ENCODE measurements at places on chromosomes 3 and 15. TPM values are rescaled to one million over a fixed set of nuclear protein-coding genes. Genes with fewer than 3 reads are reported as not detected.

DNA sequence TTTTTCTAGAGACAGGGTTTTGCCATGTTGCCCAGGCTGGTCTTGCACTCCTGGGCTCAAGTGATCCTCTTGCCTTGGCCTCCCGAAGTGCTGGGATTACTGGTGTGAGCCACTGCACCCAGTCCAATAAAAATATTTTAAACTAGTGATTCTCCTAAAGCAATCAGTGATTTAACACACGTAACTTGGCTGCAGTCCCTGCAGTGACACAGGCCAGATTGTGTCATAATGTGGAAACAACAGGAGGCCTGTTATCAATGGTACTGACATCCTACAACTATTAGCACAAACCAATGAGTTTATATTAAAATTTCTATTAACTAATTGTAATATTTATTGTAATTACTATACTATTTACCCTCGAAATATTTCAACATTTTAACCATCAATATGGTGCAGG, 1.6 kb upstream of the SEC61A1 start:
- peaks cover 3% of the 10 kb centered on the region for H3K36me3 ChIP-seq
- no peaks in the 10 kb centered on the region for H3K27me3 ChIP-seq
- no peak overlapping the region for H3K27ac ChIP-seq

DNA sequence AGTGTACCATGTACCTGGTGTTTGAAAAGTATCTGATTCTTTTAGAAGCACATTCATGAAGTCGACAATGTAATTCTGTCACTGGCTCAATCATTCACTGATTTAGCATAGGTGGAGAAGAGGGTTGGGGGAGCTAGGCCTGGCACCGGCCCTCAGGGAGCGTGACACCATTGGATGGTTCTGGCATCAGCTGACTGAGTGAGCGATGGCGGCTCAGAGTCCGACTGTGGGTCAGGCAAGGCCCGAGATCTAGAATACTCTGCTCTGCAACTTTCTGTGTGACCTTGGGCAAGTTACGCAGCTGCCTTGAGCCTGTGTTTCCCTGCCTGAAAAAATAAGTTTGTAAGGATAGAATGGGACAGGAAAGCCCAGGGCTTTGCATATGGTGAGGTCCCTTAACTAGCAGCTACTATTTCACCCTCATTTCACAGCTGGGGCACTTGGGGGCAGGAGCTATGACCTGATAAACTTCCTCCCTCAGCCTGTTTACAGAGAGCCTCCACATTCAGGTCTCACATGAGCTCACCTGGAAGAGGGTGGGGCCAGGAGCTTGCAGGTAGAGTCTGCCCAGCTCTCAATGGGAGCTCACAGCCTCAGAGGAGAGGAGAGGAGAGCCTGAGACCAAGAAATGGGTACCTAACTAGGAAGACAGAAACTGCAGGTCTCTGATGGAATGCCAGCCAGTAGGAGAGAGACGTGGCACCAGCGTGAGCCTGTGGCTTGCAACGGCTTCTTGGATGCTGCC, 153.7 kb upstream of the TLE3 start:
- no peak overlapping the region for H3K4me3 ChIP-seq
- no peaks in the 10 kb centered on the region for H3K27me3 ChIP-seq
- no peak overlapping the region for H3K27ac ChIP-seq
- no peak for DNase-seq
- no peaks in the 10 kb centered on the region for H3K4me1 ChIP-seq

DNA sequence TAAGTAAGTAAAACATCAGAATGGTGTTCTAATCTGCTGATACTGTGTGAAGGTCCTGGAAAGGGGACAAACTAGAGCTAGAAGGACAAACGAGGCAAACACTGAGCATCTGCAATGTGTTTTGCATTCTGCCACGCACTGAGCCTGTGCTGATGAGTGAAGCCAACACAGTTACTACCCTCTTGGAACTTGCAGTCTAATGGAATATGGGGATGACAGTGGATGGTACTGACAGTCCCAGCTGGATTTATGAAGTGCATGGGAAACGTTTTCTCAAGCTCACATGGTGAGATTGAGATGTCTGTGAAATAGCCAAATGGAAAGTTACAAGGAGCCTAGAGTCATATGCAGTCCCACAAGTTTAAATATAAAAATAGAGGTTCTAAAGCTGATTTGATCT, 86.6 kb downstream of the FOXB1 start:
- H3K4me1 ChIP-seq, result peaks cover 8% of the 10 kb centered on the region
- H3K36me3 ChIP-seq, result no peaks in the 10 kb centered on the region
- no peak overlapping the region for H3K4me3 ChIP-seq
- H3K27ac ChIP-seq, result no peak overlapping the region
- no peaks in the 10 kb centered on the region for H3K27me3 ChIP-seq
- no peak for DNase-seq

GRCh38 chr3:39097716-39098472, 9.5 kb downstream of the GORASP1 start:
- peaks cover 39% of the 10 kb centered on the region for H3K4me1 ChIP-seq
- H3K27me3 ChIP-seq, result no peaks in the 10 kb centered on the region
- H3K36me3 ChIP-seq, result peaks cover 19% of the 10 kb centered on the region
- peak overlapping the region; percentile 61 for H3K27ac ChIP-seq

- no peaks in the 10 kb centered on the region for H3K27me3 ChIP-seq
- DNase-seq, result no peak
- no peaks in the 10 kb centered on the region for H3K36me3 ChIP-seq
- no peaks in the 10 kb centered on the region for H3K4me1 ChIP-seq
- H3K27ac ChIP-seq, result no peak overlapping the region
These were observed 31.1 kb downstream of the PGPEP1L start for GRCh38 chr15:98976500-98976899.

DNA sequence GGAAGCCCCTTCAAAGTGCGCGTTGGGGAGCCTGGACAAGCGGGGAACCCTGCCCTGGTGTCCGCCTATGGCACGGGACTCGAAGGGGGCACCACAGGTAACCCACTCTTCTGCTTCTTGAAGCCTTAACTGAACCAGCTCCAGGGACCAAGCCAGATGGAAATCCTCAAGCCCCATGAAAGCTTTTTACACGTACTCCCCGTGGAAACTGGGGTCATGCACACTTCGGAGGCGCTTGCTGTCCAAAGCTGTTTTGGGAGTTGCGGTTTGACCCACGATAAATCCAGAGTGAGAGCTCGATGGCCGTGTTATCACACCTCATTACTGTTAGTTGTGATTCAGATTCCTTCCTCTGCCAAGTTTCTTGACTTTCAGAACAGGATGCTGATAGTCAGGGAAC, 47.5 kb downstream of the DNASE1L3 start:
- H3K36me3 ChIP-seq, result no peaks in the 10 kb centered on the region
- H3K4me3 ChIP-seq, result no peak overlapping the region
- H3K4me1 ChIP-seq, result peaks cover 77% of the 10 kb centered on the region

DNA sequence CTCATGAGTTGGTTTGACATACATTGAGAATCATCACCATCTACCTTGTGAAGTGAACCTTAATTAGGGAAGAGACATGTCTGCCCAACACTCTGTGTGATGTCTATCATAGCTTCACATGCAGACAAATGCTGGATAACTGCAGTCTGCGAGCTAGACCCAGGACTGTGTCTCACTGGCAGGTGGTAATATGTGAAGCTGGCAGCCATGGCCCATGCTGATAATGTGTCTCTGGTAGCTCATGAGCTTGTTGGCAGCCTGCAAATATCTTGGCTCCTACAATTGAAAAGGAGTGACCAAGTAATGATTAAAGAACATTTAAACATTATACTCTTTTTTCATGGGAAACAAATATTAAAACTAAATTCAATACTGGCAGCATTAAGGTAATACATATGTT, 234.8 kb downstream of the CHST2 start:
- no peak overlapping the region for H3K4me3 ChIP-seq
- no peak for DNase-seq

GRCh38 chr15:41572866-41573265, 13.9 kb downstream of the TYRO3 start:
- no peak for DNase-seq
- H3K36me3 ChIP-seq, result no peaks in the 10 kb centered on the region
- H3K27ac ChIP-seq, result no peak overlapping the region
- H3K4me1 ChIP-seq, result peaks cover 15% of the 10 kb centered on the region
- H3K27me3 ChIP-seq, result no peaks in the 10 kb centered on the region
- H3K4me3 ChIP-seq, result no peak overlapping the region

DNA sequence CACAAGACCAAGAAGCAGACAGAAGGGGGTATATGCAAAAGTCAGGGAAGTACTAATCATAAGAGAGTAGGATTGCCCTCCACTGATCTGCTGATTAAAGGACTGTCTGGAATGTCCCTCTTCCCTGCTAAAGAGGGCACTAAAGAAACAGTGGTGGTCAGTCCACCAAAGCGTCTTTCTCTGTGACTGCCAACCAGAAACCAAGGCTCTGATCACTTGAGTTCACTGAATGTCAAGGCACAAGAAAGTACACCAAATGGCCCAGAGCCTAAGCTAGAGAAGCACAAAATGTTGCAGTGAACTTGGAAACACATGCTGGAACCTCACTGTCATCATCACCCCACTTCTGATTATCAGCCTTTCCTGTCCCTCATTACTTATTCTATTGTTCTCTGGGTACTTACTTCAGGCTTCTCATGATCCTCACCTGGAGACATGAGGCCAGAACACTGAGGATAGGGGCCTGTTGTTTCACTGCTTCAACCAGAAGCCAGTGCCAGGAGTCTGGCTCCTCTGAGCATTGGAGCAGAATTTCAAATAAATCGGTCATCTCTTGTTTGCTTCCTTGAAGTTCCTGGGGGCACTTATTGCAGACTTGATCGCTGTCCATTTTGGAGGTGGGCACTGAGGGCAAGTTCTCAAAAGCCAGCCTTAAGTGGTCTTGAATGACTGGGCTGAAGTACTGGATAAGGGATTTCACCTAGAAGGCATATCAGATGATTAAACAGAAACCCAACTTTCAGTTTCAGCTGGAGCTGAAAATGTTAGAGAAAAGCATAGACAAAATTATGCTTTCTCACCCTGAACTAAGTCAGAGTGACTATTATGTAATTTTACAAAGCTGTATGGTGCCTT, 58.9 kb downstream of the EIF3J start:
- no peak overlapping the region for H3K27ac ChIP-seq
- DNase-seq, result no peak
- no peaks in the 10 kb centered on the region for H3K27me3 ChIP-seq
- peaks cover 43% of the 10 kb centered on the region for H3K36me3 ChIP-seq
- peaks cover 5% of the 10 kb centered on the region for H3K4me1 ChIP-seq

DNA sequence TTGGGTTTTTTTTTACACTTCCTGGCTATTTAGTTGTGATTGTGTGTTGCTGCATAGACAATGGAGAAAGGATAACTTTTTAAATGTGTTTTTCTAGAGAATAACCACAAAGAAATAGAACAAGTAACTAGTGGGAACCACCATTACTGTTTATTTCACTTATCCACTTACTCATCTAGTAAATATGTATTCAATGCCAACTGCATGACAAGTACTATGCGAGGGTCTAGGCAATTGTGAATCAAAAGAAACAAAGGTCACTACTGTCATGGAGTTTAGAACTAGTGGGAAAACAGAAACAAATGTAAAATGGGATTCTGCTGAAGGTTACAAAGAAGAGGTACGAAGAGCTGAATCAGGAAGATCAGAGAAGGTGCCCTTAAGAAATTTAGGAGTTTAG, 600.9 kb upstream of the ROBO2 start:
- no peaks in the 10 kb centered on the region for H3K27me3 ChIP-seq
- H3K36me3 ChIP-seq, result no peaks in the 10 kb centered on the region
- H3K4me3 ChIP-seq, result no peak overlapping the region

DNA sequence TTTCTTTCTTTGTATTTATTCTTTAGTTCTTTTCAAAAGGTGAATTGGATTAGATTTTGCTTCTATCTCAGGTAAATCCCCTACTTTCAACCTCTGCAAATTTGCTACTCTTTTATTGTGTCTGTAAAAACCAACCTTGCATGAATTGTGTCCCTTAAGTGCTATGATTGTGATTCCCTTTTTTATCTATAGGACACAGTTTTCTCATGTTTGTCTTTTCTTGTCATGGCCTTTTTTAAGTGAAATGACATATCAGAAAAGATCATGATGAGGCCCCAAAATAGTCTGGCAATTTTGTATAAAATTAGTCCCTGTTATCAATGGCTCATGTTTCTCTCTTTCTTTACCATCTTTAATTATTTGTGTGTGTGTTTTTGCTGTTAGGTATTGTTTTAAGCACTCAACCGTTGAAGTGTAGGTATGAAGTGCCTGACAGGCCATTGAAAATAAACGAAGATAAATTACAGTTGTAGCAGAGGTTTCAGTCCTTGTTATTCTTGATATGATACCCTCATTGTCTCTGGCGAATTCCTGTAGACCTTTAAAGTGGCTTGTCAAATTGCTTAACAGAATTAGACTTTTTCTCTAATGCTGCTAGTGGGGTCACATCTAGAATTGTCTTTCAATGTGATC, 184.3 kb downstream of the UBE2E2 start:
- DNase-seq, result no peak
- no peaks in the 10 kb centered on the region for H3K27me3 ChIP-seq

- no peak overlapping the region for H3K4me3 ChIP-seq
- DNase-seq, result no peak
- H3K4me1 ChIP-seq, result peaks cover 3% of the 10 kb centered on the region
- H3K27me3 ChIP-seq, result no peaks in the 10 kb centered on the region
- H3K36me3 ChIP-seq, result no peaks in the 10 kb centered on the region
These were observed 30.4 kb upstream of the RARRES1 start for GRCh38 chr3:158762701-158763100.

DNA sequence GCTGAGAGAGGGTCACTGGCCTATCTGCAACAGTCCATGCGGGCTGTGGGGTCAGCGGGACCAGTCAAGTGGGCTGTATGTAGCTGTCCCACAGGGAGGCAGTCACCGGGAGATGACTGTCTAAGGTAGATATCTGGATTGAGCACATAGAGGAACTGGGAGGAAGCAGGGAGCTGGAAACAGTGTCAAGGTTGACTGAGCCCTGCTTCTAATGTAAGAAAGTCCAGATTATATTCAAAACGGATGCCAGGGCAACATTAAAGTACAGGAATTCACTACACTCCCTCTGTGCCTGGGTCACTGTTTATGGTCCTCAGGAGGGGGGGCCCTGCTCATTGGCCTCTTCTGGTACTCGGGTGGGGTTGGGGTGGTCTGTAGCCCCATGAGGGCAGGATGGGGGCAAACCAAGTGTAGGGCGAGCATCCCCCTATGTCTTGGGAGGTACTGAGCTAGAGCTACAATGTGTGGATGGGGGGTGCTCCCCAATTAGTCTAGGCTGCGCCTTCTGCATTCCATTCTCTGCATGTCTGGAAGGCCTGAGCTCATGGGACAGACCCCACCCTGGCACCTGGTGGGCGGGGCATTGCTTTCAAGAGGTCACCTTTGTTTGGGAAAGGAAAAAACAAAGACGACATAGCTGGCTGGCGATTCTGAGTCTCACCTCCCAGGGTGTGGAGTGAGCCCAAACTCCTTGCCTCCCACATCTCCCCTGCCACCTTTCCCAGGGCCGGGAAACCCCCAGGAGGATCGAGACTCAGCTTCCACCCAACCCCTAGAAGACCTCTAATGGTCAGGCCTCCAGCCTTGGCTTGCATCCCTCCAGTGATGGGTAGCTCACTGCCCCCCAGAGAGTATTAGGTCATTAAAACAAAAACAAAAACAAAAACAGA, 45.1 kb upstream of the C15orf39 start:
- peak overlapping the region; percentile 21 for H3K27ac ChIP-seq
- H3K27me3 ChIP-seq, result no peaks in the 10 kb centered on the region
- DNase-seq, result peak; percentile 83
- peaks cover 16% of the 10 kb centered on the region for H3K4me1 ChIP-seq
- no peak overlapping the region for H3K4me3 ChIP-seq

GRCh38 chr3:142272200-142272891, 47.0 kb upstream of the GK5 start:
- H3K36me3 ChIP-seq, result no peaks in the 10 kb centered on the region
- no peak overlapping the region for H3K27ac ChIP-seq
- no peaks in the 10 kb centered on the region for H3K27me3 ChIP-seq

The GCNT3 gene
- 0.66 TPM for total RNA-seq

The FANCD2OS gene
- total RNA-seq, result not detected

The NECTIN3 gene
- total RNA-seq, result 7.6 TPM

The TPM1 gene
- total RNA-seq, result 417 TPM

The POTEB gene
- not detected for total RNA-seq
